ENCODE measurements at places on chromosomes 6 and 20.

DNA sequence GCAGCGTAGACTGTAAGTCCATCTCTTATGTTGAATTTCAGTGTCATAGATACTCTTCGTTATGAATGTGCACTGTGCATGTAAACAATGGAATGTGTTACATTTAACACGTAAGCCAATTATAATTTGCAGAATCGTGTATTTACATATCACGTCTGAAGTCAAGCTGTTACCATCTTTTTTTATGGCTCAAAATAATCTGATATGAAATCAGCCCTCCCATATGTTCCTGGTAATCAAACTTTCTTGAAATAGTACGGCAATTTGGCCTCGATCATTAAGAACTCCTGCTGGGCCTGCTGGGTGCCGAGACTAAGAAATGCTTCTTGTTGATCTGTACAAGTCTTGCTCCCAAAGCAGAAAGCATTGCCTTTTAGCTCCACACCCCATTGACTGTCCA, 89.6 kb upstream of the DOK5 start:
- H3K27me3 ChIP-seq: no peaks in the 10 kb centered on the region
- H3K4me1 ChIP-seq: no peaks in the 10 kb centered on the region
- H3K36me3 ChIP-seq: no peaks in the 10 kb centered on the region
- no peak for DNase-seq
- H3K4me3 ChIP-seq: no peak overlapping the region
- no peak overlapping the region for H3K27ac ChIP-seq

DNA sequence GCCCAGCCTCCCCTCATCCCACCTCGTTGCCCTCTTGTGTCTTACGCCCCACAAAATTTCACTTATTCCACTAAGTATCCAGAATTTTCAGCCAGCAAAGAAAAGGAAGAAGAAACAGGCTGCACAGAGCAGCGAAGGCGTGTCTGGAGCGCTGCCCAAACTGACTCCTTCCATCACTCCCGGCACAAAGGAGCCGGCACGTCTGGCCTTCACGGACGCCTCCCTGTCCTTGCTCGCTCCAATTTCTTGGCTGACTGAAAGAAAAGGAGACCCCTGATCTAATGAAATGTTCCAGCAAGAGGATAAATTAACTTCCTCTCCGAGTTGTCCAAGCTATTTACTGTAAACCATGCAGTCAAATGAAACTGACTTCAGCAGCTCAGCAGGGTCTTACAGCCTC, 152.3 kb upstream of the CDH4 start:
- H3K27ac ChIP-seq: no peak overlapping the region
- no peaks in the 10 kb centered on the region for H3K27me3 ChIP-seq
- H3K4me1 ChIP-seq: no peaks in the 10 kb centered on the region
- H3K36me3 ChIP-seq: no peaks in the 10 kb centered on the region

DNA sequence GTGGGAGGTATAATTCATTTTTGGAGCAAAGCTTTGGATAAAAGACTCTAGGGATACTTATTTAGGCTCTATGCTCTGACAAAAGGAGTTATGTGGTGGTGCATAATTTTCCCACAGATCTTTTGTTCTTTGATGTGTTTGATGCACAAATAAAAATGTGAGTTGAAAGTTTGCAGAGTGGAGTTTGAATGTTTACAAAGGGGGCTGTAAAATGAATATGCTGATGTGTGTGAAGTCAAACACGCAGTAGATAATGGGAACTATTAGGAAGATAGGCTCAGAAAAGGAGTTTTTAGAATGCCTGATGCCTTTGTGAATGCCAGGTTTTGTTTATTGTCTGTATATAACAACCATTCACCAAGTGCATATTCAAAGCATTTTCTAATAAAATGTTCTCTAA, 545.0 kb upstream of the EPHA7 start:
- H3K4me1 ChIP-seq: peaks cover 13% of the 10 kb centered on the region
- no peaks in the 10 kb centered on the region for H3K36me3 ChIP-seq
- H3K27me3 ChIP-seq: no peaks in the 10 kb centered on the region
- H3K4me3 ChIP-seq: no peak overlapping the region

GRCh38 chr20:32205110-32205842, 2.3 kb downstream of the PLAGL2 start:
- H3K27ac ChIP-seq: peak overlapping the region; percentile 95
- H3K4me3 ChIP-seq: no peak overlapping the region
- no peak for DNase-seq
- peaks cover 59% of the 10 kb centered on the region for H3K4me1 ChIP-seq
- H3K36me3 ChIP-seq: peaks cover 9% of the 10 kb centered on the region

Measured in transverse colon (tissue), 4 donors.